Stimulated activated naive CD8-positive, alpha-beta T cell treated with anti-CD3 and anti-CD28 coated beads, Interleukin-15, amount 100 ng/mL, for 72 hours (primary cell): ENCODE measurements at places on chromosomes 5 and 9.

DNA sequence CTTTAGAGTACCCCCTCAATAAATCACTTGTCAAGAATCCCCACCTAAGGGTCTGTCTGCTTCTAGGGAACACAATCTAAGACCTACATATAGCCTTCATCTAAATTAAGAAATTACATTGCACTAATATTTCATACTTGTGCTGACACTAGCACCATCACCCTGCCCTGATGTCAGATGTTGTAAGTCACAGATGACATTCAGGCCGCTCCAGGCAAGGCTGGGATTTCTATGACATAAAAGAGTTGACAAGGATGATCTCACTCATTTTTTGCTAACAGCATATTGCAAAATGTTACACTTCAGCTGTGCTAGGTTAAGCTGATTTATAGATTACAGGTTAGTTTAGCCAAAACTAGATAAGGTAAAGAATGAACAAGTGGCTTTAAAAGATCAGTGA, 372.5 kb upstream of the GRIA1 start:
- no peak for DNase-seq

DNA sequence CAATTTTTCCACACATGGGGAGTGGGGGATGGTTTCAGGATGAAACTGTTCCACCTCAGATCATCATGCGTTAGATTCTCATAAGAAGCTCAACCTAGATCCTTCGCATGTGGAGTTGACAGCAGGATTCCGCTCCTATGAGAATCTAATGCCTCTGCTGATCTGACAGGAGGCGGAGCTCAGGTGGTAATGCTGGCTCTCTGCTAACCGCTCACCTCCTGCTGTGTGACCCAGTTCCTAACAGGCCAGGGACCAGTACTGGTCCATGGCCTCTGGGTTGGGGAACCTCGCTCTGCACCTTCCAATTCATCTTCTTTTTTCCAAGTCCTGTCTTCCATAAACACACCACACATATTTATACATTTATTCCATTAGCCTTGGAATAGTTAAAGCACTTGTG, 33.0 kb downstream of the POU5F2 start:
- DNase-seq: no peak

DNA sequence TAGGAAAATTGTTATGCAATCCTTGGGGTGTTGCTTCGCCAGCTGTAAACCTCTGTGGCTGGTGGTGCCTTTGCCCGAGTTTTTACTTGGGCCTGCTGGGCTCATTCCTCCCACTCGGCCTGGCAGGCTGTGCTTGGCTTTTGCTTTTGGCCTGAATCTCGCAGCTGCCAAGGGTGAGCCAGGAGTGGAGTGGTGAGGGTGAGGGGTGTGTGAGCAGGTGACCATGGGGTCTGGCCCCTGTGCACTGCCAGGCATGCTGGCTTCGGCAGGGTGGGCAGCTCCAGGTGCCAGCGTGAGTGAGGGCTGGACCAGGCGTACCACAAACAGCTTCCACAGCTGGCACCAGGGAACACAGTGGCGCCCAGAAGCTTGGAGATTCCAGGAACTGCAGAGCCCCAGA, 12.6 kb upstream of the DHFR start:
- DNase-seq: no peak

DNA sequence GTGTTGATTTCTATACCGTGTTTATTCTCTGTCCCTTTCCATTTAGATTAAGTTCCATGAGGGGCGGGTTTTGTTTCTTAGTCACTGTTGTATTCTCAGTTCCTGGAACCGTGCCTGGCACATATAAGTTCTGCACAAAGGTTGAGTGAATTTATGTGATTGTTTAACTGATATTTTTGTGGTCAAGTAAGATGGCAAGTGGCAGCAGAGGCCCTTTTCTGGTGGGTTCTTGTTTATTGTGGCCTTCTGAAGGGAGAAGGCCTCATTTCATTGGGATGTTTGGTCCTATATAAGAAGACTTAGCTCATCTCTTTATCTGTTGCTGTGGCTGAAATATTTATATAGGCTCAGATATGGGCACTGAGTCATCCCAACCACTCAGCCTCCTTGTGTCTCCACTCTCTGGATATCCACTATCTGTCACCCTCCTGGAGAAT, 262.5 kb downstream of the PSAT1 start:
- DNase-seq: no peak

DNA sequence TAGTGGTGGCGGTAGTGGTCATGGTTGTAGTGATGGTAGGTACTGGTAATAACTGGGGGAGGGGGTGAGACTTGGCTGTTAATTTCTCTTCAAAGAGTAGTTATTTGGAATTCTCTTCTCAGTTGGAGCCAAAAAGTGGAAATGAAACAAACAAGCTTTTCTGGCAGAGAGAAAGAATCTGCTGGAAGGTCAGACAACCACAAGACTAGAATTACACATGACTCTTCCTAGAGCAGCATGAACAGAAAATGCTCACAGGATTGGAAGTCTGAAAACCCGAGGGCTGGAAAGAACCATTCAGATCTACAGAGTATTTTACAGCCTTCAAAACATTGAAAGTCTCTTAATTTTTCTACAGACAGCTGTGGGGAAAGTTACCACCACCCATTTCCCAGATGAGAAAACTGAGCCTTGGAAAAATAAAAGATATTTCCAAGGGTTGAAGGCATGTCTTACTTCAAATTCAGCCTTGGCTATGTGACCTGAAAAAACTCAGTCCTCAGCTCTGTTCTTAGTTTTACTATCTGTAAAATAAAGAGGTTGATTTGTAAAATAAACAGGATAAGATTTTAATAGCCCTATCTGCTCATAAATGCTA, 42.9 kb upstream of the TRIM32 start:
- DNase-seq: no peak

DNA sequence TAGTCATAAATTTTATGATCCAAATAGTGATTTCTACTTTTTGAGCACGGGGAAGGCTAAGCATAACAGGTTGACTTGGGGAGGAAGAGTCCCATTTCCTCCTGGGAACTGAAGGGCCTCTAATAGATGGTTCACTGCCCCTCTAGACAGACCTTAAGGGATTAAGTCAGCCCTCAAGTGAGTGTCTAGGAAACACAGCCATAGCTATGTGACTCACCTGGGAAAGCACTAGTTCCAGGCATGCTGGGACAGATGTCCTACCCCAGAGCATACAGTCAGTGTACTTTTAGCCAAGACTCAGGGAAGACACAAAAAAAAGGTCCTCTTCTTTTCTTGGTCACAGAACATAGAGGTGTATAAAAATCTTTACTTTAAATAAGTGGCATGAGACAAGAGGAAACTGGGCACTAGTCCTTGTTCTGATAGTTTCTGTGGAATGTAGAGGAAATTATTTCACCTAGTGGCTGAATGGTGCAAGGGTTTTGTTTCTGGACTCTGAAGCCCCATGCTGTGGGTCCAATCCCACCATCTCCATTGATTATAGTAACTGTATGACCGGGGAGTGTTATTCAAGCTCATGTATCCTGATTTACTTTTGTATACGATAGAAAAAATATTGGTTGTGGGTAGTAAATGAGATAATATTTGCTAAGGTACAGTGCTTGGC, 86.0 kb downstream of the NREP start:
- no peak for DNase-seq

DNA sequence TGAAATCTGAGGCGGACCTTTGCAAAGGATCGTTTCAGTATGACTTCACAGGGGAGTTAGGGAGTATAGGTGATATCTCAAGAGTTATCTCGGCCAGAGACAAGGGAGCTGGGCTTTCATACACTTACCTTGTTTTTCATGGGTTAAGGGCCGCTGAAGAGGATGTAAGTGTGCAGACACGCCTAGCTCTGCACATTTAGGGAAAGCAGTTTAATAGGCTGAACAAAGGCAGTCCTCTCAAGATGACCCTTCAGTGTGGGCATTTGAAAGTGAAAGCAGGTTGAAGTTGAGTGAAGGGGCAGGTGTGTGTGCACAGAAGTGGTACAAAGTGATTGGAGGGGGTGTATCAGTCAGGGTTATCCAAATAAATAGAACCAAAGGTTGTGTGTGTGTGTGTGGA, 33.1 kb upstream of the PRXL2C start:
- DNase-seq: no peak

DNA sequence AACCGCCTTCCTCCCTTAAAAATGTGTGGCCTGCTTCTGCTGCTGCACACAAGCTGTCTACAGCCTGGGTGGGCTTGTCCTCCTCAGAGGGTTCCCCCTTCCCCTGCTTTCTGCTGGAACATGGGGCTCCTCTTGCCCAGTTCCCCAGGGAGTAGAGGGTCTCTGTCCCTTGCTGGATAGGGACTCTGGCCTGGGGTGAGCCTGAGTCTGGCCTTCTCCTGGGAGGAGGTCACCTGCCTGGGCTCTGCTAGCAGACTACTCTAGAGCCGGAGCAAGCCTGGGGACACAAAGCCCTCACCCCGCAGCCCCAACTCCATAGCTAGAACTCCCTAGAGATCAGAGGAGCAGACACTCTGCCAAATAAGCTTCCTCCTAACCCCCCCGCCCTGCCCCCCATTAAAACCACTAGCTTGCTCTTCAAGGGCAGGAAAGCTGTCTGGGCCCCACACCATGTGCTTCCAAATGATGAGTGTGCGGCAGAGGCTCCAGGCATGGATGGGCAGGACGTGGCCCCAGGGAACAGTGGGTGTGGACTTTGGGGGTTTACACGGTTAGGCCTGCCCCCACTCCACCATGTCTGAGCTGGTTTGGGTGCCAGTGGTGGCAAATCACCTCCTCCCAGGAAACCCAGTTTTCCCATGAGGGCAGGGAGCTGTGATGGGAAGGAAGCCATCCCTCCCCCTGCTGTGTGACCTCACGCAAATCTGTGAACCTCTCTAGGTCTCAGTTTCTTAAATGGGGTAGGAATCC, 10.0 kb downstream of the TCF7 start:
- DNase-seq: no peak

DNA sequence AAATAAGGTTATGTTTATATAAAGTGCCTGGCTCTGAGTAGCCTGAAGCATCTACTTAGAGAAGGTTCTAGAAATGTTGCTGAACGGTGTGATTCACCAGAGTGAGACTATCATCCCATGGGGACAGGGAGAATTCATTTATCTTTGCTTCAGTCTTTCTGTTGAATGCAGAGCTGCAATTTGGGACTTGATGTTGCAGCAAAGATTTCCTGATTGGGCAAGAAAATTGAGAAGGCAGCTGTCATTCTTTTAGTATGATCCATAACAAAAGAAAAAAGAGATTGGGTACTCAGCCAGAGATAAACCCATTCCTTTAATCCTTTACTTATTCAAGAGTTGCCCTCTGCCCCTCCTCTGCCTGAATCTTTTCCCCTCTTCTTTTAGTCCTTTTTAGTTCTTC, 456.3 kb upstream of the WWC1 start:
- no peak for DNase-seq

GRCh38 chr5:6766604-6767093, 53.4 kb downstream of the TENT4A start:
- peak; percentile 27 for DNase-seq

DNA sequence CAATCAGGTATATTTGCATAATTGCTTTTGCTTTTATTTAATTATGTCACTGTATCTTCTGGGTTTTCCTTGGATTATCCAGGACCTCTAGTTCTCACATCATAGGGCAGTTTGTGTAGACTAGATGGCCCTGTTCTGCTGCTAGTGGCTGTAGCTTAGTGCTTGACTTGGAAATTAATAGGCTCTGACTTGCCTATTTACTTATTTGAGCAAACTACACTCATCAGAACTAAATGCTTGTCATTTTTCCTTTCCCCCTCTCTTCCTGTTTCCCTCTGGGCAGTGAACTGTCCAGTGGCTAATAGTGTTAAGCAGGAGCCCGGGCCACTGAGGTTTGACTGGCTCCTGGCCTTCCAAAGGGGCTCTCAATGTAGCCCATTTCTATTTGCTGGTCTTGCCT, 135.7 kb downstream of the MAN2A1 start:
- no peak for DNase-seq

DNA sequence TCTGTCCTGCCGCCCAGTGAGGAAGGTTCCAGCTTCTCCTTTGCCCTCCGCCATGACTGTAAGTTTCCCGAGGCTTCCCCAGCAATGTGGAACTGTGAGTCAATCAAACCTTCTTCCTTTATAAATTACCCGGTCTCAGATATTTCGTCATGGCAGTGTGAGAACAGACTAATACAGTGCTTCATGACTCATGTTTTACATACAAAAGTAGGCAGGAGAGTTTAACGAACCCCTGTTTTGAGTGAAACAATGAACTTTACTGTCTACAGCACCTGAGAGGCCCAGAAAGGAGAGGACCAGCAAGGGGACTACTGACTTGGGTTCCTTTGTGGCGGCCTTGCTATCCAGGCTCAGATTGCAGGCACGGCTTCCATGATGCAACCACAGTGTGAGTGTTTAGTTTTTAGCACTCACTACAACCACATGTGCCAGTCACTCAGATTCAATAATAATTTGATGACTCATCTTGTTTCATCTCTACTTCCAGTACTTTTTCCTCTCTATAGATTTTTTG, 139.1 kb upstream of the CLINT1 start:
- no peak for DNase-seq

DNA sequence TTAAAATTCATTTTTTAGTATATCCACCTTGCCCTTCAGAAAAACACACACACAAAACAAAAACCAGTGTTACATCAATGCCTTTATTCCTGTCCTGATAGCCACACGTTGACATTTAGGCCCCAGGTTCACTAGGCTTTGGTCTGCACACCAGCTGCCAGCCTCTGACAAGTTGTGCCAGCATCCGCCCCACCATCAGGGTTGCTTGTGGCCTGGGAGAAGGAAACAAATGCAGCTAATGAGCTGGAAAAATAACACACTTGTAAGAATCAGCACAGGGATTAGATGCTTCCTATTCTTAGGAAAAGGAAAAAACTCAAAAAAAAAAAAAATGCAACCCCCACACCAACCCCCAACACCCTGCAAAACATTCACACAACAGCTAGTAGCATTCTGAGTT, 404.0 kb upstream of the GRIA1 start:
- DNase-seq: no peak

- DNase-seq: no peak
These were observed 65.5 kb upstream of the SAP30L start for GRCh38 chr5:154380263-154380662.

DNA sequence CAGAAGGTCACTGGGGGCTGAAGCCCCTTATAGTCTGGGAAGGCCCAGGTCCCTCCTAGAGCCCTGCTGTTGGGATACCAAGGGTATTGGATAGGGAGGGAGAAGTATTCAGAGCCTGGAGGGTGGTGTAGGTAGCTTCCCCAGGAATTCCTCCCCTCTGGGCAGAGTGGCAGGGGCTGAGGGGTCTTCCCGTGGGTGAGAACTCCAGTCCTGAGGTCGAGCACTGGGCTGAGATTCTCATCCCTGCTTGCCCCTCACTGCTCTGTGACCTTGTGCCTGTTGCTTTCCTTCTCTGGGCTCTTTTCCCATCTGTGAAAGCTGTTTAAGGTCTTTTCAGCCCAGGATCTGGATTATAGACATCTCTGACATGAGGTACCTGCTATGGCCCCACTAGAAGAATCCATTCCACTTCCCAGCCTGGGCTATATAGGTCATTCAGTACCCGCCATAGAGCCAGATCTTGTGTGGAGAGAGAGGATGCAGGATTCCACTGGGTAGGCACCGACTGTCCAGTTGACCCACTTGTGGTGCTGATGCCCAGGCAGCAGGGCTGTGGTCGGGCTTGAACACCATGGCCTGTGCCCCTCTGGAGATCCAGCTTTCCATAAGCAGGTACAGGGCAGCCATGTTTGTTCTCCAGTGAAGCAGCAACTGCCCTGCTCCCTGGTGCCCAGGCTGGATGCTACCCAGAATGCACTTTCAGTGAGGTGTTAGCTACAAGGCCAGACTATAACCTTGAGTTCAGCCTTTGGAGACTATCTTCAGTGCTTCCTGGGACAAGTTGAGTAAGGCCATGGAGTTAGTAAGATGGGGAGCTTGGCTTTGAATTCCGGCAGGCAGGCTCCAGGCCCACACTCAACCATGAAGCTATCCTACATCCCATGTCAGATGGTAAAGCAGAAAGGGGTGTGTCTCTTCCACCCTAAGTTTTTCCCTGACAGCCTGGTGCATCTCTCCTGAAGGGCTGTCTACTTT, 60.1 kb downstream of the AMBP start:
- no peak for DNase-seq
